BJ (cell line): ENCODE measurements at places on chromosomes 3 and 15. TPM values are rescaled to one million over a fixed set of nuclear protein-coding genes. Genes with fewer than 3 reads are reported as not detected.

Gene SGO1
- polyA plus RNA-seq, result 1.6 and 3.1 TPM in 2 replicates

Gene KBTBD13
- polyA plus RNA-seq, result not detected in 2 replicates

Gene NANOGP8
- polyA plus RNA-seq, result not detected in 2 replicates

Gene CD200R1L
- not detected in 2 replicates for polyA plus RNA-seq

- no peak for DNase-seq
Observed at GRCh38 chr3:134356411-134357040, 17.7 kb downstream of the AMOTL2 start.

DNA sequence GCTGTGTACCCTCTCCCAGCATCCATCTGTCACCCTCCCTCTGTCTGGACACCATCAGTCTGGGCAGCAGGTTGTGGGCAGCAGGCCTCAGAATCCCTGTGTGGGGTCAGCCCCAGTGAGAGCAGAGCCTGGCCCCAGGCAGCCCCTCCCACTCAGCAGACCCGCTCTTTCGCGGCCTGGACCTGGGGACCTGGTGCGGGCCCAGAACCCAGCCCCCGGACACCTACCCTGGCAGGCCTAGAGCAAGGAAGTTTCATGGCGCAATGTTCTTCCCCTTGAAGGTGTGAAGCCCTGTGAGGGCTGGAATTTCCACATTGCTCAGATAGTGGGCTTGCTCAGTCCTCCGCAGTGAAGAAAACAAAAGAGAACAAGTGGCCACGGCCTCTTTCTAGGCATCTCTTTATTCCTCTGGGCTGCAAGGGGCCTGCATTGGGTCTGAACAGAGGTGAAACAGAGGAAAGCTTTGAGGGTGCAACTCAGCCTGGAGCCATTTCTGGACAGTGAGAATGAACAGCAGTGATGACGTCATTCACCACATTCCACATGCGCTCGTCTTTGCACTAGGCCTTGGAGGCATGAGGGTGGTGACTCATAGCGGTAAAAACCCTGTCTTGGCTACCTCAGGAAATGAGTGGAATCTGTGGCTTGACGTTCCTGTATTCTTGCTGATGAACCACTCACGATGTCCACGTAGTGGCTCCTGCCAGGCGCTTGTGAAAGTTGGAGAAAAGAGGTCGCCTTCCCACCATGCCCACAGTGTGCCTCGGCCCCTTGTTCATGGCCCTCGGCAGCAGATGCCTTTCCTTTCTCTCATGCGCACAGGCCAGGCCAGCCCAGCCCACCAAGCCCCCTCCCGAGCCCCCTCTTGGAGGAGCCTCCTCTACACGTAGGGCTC lies 66.1 kb downstream of the SLC30A4 start:
- DNase-seq, result peak; percentile 97

Gene PROS1
- 2.0 and 5.2 TPM in 2 replicates for polyA plus RNA-seq

Gene PLCL2
- polyA plus RNA-seq, result 1.9 and 2.7 TPM in 2 replicates

- DNase-seq, result no peak
Observed at GRCh38 chr3:117017135-117017894, 307.7 kb downstream of the TUSC7 start.

Gene ATP11B
- 11.2 and 21.3 TPM in 2 replicates for polyA plus RNA-seq

DNA sequence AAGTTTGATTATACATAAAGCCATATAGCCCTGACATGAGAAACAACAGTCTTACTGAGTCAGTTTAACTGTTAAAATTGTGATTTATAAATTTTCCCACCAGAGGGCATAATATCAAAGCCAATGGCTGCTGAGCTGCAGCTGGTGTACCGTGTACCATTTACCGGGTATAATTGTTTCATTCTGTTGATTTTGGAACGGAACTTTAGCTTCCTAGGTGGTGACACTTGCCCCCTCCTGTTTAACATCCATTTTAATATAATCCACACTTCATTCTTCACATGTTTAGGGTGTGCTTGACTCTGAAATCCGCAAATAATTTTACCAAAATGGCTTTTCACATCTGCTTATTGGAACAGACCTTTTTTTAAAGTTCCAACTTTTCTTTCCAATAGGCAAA lies 72.8 kb downstream of the SLC9A9 start:
- no peak for DNase-seq

GRCh38 chr3:57818772-57819171 lies 62.7 kb downstream of the SLMAP start:
- no peak for DNase-seq

Gene SKIL
- 9.7 and 18.1 TPM in 2 replicates for polyA plus RNA-seq

DNA sequence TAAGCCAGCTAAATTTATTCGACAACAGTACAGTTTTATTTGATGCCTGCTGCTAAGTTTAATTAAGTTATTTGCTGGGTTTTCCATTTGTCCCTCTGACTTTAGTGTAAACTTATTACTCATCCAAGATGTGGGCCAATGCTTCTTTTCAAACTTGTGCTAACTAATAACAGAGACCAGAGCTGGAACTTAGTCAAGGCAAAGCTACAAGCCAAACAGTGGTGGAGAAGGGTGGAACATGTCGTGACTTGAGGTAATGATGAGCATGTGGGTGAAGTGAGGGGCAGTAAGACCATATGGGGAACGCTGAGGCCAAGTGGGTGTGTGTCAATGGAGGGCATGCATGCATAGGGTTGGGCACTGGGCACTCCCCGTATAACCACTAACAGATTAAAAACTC lies 63.9 kb downstream of the NMD3 start:
- DNase-seq, result peak; percentile 54

GRCh38 chr3:32313169-32313568 lies 74.7 kb downstream of the CMTM8 start:
- DNase-seq, result no peak

Gene ITIH1
- not detected in 2 replicates for polyA plus RNA-seq

DNA sequence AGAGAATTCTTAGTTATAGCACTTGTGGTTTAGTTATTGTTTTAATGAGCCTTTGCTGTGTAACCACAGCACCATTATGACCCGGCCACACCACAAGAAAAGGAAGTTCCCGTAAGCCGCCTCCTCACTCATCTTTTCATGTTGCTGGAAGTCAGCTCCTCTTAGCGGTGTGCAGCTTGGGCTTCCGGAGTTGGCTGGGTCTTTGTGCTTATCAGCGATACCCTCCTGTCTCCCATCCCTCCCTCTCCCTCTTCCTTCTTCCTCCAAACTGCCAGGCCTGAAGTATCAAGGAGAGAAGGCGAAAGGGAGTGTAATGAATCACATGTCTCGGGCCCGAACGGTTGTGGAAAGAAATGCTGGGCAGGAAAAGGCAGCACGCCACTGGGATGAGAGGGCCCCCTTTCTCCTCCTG lies 353.5 kb downstream of the MCTP2 start:
- no peak for DNase-seq

- DNase-seq, result no peak
Observed at GRCh38 chr3:49627634-49628033, 46.5 kb upstream of the APEH start.

DNA sequence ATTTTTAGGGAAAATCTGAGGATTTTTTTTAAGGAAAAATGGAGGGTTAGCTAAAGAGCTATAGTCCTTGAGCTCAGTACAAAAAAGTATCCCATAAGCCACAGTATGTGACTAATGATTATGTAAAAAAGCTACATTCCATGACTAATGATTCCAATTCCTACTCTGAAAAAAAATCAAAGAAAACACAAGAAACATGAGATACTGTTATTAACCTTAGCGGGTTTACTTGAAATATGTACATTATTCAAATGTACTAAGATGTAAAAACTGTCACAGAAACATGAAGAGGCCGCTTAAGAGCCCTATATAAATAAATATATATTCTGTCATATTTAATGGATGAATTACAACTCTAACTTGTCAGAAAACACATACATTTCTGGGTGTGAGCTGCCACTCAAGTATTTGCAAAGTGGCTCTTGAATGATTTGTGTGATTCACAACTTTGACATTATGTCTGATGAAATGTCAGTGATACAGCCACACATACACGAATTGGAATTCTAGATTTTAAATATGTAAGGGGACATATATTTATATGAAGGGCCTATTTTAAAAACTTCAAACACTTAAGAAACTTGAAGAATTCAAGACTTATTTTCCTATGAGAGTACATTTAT lies 518.7 kb upstream of the SUCLG2 start:
- no peak for DNase-seq

- DNase-seq, result no peak
Observed at GRCh38 chr15:71788646-71789579, 21.4 kb upstream of the NR2E3 start.

DNA sequence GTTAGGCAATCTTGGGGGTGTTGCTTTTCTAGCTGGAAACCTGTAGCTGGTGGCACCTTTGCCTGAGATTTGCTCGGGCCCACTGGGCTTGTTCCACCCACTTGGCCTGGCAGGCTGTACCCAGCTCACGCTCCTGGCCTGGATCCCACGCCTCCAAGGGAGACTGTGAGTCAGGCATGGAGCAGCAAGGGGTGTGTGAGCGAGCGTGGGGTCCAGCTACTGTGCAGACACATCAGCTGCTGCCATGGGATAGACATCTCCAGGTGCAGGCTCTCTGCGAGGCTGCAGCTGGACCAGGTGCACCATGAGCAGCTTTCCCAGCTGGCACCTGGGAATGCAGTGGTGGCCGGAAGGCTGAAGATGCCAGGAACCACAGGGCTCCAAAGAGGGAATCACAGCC lies 36.0 kb downstream of the NR1D2 start:
- no peak for DNase-seq

Gene TNFAIP8L3
- 0.04 and 0.07 TPM in 2 replicates for polyA plus RNA-seq

Gene PXYLP1
- 7.9 and 11.2 TPM in 2 replicates for polyA plus RNA-seq

DNA sequence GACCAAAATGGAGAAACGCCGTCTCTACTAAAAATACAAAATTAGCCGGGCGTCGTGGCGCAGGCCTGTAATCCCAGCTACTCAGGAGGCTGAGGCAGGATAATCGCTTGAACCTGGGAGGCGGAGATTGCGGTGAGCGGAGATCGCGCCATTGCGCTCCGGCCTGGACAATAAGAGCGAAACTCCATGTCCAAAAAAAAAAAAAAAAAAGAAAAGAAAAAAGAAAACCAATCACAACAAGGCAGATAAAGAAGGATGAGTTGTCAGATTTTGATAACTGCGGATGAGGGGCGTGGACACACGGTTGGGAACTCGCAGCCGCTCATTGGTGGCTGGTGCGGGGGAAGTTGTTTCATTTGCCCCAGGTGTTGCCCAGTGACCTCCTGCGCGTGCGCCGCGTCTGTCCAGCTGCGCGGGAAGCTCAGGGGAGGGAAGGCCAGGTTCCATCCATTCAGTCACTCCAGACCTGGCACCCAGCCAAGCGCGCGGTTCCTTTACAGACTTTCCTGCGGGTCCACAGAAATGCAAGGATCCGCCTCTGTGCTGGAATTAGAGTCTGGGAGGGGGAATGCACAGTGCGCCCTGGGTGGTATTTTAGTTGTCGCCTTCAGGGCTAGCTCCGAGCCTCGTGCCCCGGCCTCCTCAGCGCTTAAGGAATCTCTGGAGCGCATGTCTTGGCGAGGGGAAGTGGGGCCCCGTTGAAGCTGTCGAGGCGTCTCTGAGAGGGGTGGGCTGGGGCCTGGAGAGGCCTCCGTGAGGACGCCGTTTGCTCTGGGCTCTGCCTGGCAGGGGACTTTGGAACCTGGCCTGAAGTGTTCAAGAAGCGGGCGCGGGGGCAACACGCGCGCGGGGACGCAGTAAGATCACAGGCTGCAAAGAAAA lies 708 bp upstream of the GCHFR start:
- DNase-seq, result no peak

DNA sequence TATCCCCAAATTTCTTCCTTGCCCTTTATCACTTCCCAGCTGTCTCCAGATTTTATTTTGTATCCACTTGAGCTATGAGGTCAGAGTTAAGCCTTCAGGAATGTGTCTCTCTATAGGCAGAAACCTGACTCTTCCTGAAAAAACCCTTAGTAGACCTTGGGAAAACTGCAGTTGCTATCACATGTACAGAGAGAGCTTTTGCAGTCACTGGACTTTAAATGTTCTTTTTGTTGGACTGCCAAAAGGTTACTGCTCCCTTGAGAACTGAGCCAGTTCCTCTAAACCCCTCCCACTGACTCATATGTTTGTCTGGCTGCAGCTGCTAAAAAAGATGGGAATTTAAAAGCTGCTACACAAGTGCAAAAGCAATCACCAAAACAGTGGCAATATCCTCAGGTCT lies 169.1 kb upstream of the CCDC54 start:
- DNase-seq, result peak; percentile 92

DNA sequence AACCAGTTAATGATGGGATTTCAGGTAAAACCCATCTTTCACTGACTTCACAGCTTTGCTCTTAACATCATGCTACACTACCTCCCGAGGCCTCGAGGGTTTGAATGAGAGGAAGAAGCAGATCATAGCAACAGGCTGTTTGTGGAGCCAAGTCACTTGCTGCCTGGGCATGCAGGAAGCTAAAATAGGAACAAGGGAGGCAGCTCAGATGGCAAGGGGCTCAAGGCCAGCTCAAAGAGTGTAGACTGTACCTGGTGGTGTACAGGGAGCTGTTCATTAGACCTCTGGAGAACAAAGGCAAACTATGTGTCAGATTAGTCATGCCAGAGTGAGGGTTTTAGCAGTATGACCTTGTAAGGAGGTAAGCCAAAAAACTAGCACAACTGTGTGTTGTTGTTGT lies 28.8 kb downstream of the ARRDC4 start:
- DNase-seq, result no peak

Gene TRIM71
- polyA plus RNA-seq, result not detected in 2 replicates

Gene LRRC3B
- not detected in 2 replicates for polyA plus RNA-seq

- no peak for DNase-seq
Observed at GRCh38 chr3:197912741-197913476, 37.1 kb upstream of the RPL35A start.

DNA sequence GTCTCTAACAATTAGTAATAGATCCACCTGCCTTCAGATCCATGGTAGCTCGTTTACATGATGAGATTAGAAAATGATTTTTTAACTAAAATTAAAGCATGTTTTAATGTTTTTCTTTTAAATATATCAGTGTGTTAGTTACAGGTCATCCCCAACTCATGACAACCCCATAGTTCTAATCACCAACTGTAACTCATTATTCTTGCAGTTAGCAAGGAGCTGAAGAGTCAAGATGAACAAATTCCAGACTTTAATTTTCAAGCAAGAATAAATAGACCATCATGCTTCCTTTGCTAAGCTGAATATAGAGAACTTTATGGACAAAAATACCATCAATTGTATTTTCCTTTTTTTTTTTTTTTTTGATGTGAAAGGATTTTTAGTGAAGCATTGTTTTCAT lies 101.1 kb downstream of the TOP2B start:
- no peak for DNase-seq

DNA sequence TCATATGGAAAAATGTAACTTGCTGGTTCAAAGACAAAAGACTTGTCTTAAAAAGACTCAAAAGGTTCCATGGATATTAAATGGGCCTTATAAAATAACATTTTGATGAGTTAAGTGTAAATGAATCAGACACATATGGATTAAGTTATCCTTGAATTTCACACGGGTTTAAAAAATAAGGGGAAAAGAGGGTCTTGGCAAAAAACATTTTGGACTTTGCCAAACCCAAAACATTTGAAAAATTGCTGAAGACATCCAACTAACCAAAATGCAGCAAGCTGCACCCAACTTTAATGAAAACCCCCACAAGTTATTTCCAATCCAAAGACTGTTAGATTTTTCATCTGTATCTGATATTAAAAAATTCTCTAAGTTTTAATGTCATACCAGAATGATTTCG lies 200.7 kb downstream of the MEIS2 start:
- DNase-seq, result no peak

DNA sequence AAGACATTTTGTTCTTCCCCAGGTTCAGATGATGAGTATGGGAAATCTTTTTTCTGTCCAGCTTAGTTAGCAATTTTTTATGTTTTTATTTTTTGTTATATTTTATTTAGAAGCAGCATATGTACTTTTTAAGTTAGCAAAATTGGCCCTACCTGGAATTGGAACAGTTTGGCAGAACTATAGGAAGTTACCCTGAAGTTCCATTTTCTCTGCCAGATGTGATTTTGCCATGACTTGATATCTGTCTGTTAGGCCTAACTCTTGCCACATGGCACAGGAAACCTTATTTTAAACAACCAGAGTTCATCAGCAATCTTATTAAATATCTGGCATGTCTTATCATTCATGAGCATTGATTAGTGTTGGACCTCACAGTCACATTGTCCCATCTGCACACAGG lies 67.1 kb downstream of the ADAMTSL3 start:
- no peak for DNase-seq
